ENCODE measurements at places on chromosomes 2 and 18.

GRCh38 chr2:233705911-233706506, 6.7 kb upstream of the UGT1A5 start:
- no peak for DNase-seq

GRCh38 chr2:161101406-161101805, 58.8 kb upstream of the TANK start:
- no peak for DNase-seq

DNA sequence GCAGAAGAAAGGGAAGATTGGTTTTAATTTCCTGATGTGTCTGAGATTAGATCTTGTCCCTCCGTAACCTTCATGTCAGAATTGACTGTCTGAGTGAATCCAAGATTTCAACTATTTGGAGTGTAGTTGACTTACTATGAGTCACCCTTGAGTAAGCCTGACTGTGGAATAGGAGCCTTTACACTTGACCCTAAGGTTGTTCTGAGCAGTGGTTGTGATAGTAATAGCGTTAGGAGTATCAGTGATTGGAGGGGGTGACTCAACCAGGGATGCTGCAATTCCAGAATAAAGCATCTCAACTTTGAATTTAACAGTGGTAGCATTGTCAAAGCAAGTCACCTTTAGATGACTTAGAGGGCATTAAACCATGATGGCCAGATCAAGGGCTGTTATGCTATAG, 979.5 kb upstream of the FAM98A start:
- DNase-seq, result no peak

DNA sequence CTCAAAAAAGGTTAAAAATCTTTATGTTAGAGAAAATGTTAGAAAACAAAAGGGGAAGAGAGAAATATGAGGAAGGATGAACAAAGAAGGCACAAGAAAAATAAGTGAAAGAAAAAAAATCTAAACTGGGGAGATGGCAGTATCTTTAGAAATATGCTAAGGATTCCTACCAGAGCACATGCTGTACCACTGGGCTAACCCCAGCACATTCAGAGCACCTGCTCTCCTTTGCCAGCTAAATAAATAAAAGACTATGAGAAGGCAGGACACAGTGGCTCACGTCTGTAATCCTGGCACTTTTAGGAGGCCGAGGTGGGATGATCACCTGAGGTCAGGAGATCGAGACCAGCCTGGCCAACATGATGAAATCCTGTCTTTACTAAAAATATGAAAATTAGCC, 92.2 kb upstream of the CDKL4 start:
- DNase-seq, result no peak

DNA sequence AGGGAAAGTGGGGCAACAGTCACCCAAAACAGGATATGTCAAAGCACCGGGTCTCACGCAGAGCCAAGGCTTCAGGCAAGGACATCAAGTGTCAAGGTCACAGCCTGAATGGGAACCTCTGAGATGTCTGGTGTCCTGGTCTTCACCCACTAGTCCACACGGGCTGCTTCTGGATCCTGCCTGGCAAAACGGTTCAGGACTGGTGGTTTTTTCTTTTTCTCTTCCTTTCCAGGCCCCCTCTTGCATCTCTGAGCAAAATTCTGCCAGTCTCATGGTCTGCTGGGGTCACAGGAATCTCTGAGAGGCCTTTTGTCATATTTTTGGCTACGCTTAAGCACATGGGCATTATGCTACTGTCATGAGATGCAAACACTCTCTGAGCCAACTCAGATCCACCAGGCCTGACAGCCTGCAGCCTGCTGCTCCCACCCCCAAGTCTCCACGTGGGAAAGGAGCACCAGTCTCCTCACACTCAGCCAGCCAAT, 518.2 kb upstream of the ZEB2 start:
- DNase-seq, result no peak

- no peak for DNase-seq
Observed at GRCh38 chr2:227507963-227508362, 36.0 kb downstream of the AGFG1 start.
